ENCODE measurements at places on chromosomes 6 and 20. TPM values are rescaled to one million over a fixed set of nuclear protein-coding genes. Genes with fewer than 3 reads are reported as not detected.

Gene C4B
- total RNA-seq, result 3.1 TPM

Gene DSN1
- total RNA-seq, result 14.9 TPM

Gene TFAP2C
- total RNA-seq, result not detected

Gene EEF1A2
- 0.74 TPM for total RNA-seq

Gene CALHM4
- total RNA-seq, result not detected

Gene WFDC5
- total RNA-seq, result not detected

Gene MANEA
- 11.8 TPM for total RNA-seq

Gene MYBL2
- total RNA-seq, result 175 TPM

Gene TP53TG5
- not detected for total RNA-seq

Gene MLN
- total RNA-seq, result not detected

Gene TNF
- 83.9 TPM for total RNA-seq

Gene CST2
- not detected for total RNA-seq

Gene SULF2
- 2.9 TPM for total RNA-seq

Gene GSTA3
- total RNA-seq, result not detected

Gene DOK5
- not detected for total RNA-seq

Gene ATG5
- total RNA-seq, result 21.0 TPM
